ENCODE measurements at places on chromosomes 4 and X. TPM values are rescaled to one million over a fixed set of nuclear protein-coding genes. Genes with fewer than 3 reads are reported as not detected.

The CT47B1 gene
- not detected for total RNA-seq

The CLNK gene
- not detected for total RNA-seq

The CXCL6 gene
- total RNA-seq = 2.2 TPM

The RASSF6 gene
- total RNA-seq = not detected

The SLC10A4 gene
- total RNA-seq = not detected

The APELA gene
- not detected for total RNA-seq

The ZNF157 gene
- total RNA-seq = 0.60 TPM

The MSX1 gene
- 25.1 TPM for total RNA-seq

The MAGIX gene
- 2.3 TPM for total RNA-seq

The SPANXN3 gene
- not detected for total RNA-seq

The TCEAL6 gene
- not detected for total RNA-seq

The TEX11 gene
- total RNA-seq = not detected

The CWH43 gene
- total RNA-seq = not detected

The F11 gene
- total RNA-seq = 2.0 TPM

The KLHL4 gene
- not detected for total RNA-seq

The LPAR4 gene
- not detected for total RNA-seq

The CCNA2 gene
- total RNA-seq = 1.2 TPM

The MAPK10 gene
- 34.5 TPM for total RNA-seq

The PDLIM3 gene
- total RNA-seq = 37.1 TPM

The CSAG2 gene
- total RNA-seq = not detected

The BEX1 gene
- 0.90 TPM for total RNA-seq

The TKTL2 gene
- not detected for total RNA-seq

The MTNR1A gene
- not detected for total RNA-seq

The PCDH11X gene
- total RNA-seq = 0.84 TPM

The RPS6KA6 gene
- 0.60 TPM for total RNA-seq

The ETDA gene
- total RNA-seq = not detected

All from tibial nerve (tissue), 4 donors.